DMS 273 treated with DMSO at 0.1 percent for 48 hours (cell line): ENCODE measurements at places on chromosomes 5 and 9.

- DNase-seq, result no peak
Observed at GRCh38 chr5:118883362-118883761, 105.0 kb downstream of the DTWD2 start.

GRCh38 chr9:124849801-124850200, 3.5 kb upstream of the WDR38 start:
- no peak for DNase-seq

DNA sequence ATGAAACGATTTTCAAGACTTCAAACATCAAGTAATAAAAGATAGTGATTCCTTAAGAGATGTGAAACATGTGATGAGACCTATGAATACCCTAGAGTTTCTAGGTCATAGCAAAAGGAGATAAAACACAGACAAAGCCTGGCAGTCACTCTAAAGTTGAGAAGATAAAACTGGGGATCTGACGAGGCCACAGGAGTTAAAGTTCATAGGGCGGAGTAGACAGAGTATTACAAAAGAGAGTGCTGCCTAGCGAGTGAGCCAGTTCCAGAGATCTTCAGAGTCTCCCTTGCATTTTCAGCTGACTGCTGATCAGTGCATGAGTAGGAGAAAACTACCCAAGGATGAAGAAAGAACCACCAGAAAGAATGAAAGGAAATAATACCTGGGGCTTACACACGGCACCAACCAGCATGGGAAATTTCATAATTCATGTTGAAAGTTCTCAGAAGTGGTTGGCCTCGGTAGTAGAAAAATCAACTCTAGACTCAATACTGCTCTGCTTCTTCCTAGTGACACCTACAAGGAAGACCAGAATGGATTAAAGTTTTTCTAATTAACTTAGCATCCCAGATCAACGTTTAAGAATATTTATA, 30.4 kb downstream of the FBXO4 start:
- no peak for DNase-seq

DNA sequence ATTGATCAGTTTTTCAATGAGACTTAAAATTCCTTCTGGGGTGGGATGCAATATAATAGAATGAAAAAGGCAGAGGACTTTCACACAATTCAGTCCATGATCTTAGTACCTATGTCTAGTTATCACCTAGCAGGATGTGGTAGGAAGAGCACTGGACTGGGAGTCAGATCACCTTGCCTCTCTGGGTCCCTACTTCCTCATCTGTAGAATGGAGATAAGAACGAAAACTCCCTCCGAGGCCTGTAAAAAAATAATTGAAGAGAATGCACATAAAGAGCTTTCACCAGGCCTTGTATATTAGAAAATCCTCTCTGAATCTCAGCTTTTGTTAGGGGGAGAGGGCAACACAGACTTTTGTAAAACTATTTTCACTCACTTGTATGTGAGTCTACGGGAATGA, 681 bp upstream of the TMEFF1 start:
- no peak for DNase-seq

GRCh38 chr5:55160493-55161209, 680 bp downstream of the GPX8 start:
- DNase-seq, result peak; percentile 7

- no peak for DNase-seq
Observed at GRCh38 chr5:36239370-36240293, 2.1 kb downstream of the NADK2 start.

- no peak for DNase-seq
Observed at GRCh38 chr5:100731768-100732167, 171.3 kb downstream of the ST8SIA4 start.

DNA sequence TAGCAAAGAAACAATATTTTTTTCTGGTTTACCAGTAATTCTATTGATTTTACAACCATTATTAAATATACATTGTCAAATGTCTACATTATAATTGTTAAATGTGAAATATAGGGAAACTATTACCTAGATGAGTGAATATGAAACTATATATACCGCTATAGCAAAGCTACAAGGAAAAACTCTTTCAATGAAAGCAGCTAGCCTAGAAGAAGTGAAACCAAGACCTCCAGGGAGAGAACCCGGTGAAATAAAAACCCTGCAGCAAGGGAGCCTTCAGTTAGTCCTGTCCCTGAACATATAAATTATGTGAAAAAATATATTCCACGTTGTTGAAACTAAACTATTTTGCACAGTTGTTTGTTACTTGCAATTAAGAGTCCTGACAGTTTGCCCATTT, 913.1 kb downstream of the EFNA5 start:
- no peak for DNase-seq

DNA sequence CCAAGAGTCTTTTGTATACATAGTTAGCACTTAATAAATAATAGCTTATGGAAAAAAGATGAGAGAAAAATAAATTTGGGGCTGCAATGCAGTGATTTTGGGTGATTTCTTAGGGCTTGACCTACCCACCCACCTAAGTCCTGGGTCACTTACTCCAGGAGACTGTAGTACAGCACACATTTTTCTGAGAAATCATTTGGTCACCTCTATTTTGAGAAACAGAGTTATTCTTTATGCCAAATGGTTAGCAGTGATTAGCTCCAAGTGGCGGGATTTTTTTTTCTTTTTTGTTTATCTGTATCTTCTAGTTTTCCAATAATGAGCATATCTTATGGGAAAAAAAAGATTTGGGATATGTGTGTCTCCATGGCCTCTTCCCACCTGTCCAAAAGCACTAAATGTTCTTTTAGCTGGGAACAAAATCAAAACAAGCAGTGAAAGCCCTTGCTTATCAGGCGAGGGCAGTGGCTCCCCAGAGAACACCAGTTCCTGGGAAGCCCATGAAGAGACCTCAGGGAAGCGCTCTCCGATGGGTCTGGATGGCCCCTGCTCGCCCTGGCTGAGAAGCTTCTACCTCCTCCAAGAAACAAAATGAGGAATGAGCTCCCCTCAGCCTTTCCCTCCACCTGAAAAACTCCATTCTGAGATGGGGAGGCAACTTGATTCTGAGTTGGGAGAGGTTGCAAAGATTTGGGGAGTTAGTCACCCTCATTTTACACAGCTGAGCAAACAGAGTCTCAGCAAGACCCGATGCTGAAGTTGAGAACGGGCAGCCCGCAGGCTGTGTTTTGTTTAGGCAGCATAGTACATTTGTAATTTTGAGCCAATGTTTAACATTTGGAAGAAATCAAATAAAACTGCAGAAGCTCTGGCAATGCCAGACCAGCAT, 69.9 kb downstream of the CYFIP2 start:
- no peak for DNase-seq

- no peak for DNase-seq
Observed at GRCh38 chr5:1655496-1656270, 131.9 kb upstream of the LPCAT1 start.
